Activated CD8-positive, alpha-beta T cell treated with anti-CD3 and anti-CD28 coated beads for 36 hours (primary cell): ENCODE measurements at places on chromosomes 7 and 10.

DNA sequence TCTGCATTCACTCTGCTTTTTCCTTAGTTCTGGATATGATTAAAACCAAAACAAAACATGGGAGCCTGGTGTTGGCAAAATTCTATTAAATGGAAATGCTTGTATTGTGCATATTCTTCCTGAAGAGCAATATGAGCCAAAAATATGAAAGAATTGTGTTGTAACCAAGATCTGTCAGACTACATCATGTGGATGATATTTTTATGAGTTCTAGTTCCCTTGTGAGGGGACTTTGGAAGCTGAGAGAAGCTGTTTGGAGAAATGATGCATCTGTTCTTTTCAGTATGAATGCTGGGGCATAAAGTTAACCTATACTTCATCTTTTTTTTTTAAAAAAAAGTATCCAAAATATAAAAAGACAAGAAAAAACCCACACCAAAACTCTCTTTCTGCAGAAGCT is 782.7 kb downstream of the ANKRD7 start:
- DNase-seq: no peak

GRCh38 chr7:93014410-93014809 is 103.4 kb downstream of the SAMD9 start:
- no peak for DNase-seq

DNA sequence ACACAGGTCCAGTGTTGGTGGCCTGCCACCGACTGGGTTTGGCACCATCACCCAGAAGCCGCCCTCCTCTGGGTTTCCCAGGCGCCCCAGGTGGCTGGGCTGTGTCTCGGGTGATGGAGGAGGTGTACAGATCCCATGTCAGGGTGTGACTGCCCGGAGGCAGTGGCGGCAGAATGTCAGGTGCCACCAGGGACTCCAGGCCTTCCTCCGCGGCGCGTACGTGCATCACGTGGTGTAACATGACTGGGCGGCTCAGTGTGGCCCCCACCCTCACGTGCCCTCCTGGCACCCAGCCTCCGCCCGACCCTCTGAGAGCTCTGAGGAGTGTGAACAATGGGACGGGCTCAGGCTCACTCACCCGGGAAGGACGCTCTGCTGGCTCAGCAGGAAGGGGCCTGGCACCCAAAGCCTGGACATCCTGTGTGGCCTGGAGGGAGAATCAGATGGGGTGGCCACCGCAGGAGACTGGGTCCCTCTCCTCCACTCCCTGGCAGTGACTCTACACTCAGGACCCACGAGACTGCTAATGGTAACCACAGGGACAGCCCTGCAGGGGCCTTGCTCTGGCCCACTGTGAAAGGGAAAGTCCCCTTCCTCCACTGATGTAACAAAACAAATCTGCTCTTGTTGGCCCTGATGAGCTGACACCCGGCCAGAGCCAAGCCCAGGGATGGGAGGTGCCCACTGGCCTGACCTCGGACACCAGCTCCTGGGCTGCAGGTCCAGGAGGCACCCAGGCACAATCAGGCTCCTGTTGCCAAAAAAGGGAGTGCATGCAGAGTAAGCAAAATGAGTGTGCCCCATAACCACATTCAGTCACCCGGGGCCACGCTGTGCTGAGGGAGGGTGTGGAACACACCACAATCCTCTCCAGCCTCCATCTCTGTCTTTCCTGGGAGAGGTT is 164.8 kb downstream of the PRKAG2 start:
- DNase-seq: no peak

DNA sequence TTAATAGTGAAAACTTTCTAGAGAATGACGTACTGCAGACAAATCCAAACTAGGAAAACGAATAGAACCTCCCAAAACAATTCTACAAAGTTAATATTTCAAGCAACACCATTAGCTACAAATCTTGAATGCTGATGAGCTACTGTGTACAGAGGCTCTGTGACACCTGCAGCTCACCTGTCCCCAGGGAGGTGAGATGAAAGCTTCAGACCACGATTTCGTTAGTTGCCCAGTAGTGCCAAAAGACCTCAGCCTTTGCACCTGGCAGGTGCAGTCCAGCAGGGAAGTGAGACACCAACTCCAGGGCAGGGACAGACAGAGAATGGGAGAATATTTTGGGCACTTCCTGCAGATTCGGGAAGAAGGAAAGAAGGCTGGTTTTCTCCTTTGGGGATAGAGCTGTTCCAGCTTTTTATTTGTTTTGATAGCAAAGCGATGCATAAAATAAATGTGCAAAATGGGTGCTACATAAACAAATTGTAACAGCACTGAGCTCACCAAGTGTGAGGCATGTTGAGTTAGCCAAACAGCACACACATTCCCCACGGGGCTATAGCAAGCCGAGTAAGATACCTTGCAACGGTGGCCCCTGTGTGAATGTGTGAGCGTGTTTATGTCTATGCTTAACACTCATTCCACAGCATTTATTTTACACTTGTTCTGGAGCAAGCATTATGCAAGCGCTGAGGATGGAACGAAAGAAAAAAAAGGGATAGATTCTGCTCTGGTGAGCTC is 1024.8 kb upstream of the AUTS2 start:
- DNase-seq: no peak

DNA sequence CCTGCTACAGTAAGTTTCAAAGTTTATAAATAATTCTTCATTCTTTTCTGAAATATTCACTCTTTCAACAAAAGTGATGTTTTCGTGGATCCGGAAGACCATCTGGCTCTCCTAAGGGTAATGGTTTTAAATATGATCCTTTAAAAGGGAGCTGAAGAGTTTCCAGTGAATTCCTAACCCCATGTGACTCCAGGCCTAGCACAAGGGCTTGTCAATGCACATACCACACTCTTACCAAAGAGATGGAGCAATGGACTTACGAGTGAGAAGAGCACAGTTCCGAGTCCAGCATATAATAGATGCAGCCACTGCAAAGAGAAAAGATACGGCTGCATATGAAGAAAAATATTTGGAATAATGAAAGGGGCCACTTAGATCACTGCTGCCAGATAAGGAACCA is 32.1 kb upstream of the GATAD1 start:
- DNase-seq: no peak
